Effector memory CD8-positive, alpha-beta T cell (primary cell): ENCODE measurements at places on chromosomes 12 and 14.

- no peak for DNase-seq
These were observed 49.6 kb downstream of the STON2 start for GRCh38 chr14:81350344-81351130.

DNA sequence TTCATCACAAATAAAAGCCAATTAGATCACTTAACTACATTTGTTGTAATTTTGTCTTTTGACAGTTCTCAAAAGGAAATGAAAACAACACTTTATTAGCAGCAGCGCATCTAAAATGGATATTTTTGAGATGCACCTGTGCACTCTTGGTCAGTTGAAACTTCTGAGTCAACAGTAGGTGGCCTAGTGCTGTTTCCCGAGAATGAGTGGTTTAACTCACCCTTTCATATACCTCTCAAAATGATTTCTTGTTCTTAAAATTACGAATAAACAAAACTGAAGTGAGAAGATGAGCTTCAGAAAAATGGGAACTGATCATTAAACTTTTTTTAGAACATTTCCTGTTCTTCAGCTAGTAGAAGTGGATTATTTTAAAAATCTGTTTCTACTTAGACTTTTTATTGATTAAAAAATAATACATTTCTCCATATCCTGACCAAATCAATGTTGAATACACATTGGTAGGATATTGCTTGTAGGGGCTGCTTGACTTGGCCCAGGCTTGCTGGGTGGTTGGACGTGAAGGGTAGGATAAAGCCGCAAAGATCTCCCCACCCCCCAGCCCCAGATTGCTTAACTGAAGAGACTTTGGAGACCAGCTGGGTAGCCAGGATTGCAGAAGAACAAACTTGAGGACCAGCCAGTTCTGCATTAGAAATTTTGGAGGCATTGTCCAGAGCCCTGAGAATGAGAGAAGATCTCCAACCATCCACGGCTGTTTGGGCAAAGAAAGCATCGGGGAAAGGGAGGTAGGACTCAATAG lies 22.3 kb upstream of the STK38L start:
- no peak for DNase-seq

GRCh38 chr14:103052407-103052806 lies 4.9 kb downstream of the CDC42BPB start:
- DNase-seq, result no peak

GRCh38 chr14:74480046-74480445 lies 13.1 kb downstream of the NPC2 start:
- no peak for DNase-seq

DNA sequence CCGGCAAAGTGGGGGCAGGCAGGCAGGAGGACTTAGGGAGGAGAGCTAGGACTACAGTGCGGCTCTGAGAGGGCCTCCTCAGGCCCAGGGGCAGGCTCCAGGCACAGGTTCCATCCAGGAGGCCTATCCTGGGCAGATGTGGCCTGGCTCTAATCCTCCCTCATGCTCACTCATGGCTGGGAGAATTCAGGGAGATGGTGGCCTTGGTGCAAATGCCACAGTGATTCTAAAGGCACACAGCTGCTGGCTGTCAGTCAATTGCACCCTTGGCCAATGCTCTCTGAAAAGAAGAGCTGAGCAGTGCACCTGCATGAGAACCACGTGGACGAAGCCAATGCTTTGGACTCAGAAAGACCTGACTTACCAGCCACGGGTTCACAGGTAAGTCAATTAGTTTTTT lies 89.6 kb downstream of the C12orf75 start:
- DNase-seq, result no peak
